ENCODE measurements at places on chromosomes 13 and 19.

- DNase-seq, result no peak
Measured at GRCh38 chr13:74622284-74622683, 488.1 kb upstream of the KLF12 start.

DNA sequence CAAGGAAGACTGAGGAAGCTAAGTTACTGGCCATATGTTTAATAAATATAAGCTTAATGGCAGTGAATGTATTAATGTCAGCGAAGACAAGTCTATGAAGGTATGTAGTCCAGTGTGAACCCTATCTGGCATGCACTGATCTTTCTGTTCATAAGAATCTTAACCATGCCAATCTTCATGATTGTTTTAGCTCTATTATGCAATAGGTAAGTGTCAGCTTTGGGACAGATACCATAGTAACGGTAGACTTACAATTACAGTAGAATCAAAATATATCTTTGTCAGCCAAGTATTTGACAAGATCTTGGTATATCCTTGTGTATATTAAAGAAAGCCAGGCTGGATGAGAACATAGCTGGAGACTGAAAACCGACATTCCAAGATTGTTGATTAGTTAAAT, 428.5 kb downstream of the SPRY2 start:
- DNase-seq, result no peak

GRCh38 chr19:48638831-48639381, 1.7 kb upstream of the DBP start:
- DNase-seq, result no peak

DNA sequence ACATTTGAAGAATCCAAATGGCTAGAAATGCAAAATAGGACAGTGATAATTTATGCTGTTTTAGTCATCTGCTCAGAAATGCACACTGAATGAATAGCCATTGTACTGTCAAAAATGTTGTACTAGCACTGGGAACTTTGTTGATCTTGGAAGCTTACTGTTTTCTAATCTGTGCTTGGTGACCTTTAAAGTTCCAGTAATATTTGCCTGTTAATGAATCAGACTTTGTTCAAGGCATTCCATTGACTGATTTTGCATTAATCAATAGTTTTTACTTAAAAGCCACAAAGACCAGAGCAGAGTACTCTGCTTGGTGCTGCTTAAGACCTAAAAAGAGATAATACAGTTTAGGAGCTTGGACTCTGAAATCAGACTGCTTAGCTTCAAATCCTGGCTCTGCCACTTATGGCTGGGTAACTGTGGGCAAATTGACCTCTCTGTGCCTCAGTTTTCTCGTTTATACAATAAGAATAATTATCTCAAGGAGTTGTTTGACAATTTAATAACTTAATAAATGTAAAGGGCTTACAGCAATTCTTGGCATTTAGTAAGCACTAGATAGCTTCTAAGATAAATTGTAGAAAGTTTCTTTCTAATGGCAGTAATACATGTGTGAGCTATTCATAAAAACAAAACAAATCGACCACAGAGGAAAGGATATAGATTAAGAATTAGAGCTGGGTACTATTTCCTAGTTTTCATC, 4.6 kb upstream of the SLAIN1 start:
- DNase-seq, result no peak

- no peak for DNase-seq
Measured at GRCh38 chr13:76292031-76292430, 594.2 kb downstream of the KCTD12 start.

- DNase-seq, result no peak
Measured at GRCh38 chr13:49217962-49218492, 2.1 kb upstream of the MLNR start.

- no peak for DNase-seq
Measured at GRCh38 chr13:89363144-89363543, 1692.0 kb downstream of the SLITRK5 start.

- DNase-seq, result no peak
Measured at GRCh38 chr19:5999693-6000092, 21.8 kb upstream of the RANBP3 start.

DNA sequence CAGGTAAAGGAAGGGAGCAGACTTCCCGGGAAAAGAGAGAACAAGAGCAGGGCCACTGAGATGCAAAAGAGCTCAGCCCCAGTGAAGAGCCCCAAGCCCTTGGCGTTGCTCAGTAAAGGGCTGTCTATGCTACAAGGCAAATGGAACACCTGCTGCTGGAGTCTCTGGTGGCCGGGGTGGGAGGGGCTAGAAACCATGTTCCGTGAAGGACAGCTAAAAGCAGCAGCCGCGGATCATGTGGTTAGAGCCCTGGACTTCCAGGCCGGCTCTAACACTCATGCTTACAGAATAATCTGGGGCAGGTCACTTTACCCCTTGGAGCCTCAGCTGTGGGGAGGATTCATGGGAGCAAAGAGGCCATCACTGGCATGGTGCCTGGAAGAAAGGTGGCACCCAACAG, 17.8 kb downstream of the POU2F2 start:
- no peak for DNase-seq

DNA sequence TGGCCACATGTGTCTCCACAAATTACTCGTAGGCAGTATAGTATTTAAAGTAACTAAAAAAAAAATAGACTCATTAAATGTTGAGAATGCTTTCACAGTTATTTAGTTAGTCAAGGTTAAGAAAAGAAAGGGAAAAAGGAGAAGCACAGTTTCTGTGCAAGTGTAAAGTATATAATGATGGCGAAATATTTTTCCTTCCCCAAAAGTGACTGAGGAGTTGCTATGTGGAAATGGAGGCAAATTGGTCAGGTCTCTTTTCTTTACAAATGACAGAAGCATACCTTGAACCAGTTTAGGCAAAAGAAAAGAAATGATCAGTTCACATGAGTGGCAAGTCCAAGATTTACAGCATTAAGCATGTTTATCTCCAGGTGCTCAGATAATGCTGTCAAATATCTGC, 18.0 kb downstream of the CSNK1A1L start:
- no peak for DNase-seq

DNA sequence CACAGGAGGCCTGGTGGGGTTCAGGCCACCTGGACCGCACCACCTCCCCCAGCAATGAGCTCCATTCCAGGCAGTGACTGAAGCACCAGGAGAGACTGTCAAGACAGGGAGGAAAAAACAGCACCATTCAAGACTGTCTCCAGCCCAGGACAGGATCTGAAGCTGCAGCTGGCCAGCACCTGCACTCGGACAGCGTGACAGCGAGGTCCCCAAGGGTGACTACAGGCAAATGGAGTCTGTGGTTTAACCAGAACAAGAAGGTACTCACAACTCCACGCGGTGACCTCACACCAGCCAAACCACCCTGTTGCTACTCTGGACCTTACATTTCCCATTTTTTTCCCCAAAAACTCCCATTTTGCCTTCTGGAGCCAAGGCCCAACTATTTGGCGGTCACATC, 9.8 kb downstream of the MED26 start:
- no peak for DNase-seq

DNA sequence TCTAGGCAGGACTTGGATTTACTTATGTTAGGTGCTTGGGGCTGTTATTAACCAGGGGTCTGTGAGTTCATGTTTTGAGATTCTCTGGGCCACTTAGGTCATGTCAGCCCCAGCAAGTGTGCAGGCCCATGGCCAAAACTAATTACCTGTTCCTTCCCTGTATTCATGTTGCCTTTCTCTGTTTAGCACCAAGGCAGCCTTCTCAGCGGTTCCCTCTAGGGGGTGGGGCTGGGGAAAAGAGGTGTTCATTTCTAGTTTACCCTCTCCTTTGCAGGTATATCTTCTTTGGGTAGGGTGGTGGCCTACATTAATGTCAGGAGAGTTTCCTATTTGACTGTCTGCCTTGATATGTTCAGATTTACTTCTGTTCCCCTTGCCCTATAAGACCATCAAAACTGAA, 61.7 kb downstream of the PDS5B start:
- DNase-seq, result no peak

GRCh38 chr19:42042455-42043170, 27.4 kb downstream of the GRIK5 start:
- no peak for DNase-seq

- DNase-seq, result no peak
Measured at GRCh38 chr13:35092251-35092650, 150.2 kb downstream of the NBEA start.

GRCh38 chr19:44748426-44749254, at the start of gene BCL3:
BCL3 (plus strand) TSS chr19:44748708; CDS start chr19:44748791, 83 bp downstream.
- DNase-seq, result peak; percentile 72

DNA sequence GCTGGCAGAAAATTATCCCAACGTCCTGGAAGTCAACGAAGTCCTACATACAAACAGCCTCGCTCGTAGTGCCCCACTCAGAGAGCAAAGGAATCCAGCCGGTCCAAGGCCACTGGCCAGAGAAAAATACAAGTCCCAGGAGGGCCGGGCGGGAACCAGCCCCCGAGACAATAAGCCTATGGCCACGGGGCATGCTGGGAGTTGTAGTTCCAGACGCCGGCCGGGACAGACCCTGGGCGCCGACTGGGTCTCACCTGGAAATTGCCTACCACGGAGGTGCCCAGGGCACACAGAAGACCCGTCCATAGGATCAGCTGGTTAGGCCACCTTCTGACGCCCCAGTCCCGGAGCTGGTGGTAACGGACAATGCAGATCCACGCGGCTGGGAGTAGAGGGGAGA, 5.4 kb downstream of the TMEM150B start:
- DNase-seq, result peak; percentile 22

GRCh38 chr13:64556376-64556775, 2673.8 kb downstream of the PCDH9 start:
- DNase-seq, result no peak
